Aorta (tissue), 5 donors: ENCODE measurements at places on chromosomes 1 and 21.

DNA sequence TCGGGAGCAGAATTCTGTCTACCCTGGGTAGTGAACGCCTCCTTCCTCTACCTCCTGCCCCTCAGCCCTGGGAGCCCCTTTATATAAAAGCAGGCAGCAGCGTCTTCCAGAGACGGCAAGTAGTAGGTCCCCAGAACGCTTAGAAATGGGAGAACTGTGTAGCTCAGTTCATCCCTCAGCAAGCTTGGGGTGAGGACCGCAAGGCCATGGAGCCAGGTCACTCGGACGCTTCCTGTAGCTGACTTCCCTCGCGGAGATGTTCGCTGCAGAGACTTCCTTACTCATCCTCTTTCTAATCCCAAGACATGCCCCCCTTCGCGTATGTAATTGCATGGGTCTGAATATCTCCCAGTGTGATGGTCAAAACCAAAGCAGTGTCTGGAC lies 141.4 kb upstream of the COA6 start:
- no peak for DNase-seq

DNA sequence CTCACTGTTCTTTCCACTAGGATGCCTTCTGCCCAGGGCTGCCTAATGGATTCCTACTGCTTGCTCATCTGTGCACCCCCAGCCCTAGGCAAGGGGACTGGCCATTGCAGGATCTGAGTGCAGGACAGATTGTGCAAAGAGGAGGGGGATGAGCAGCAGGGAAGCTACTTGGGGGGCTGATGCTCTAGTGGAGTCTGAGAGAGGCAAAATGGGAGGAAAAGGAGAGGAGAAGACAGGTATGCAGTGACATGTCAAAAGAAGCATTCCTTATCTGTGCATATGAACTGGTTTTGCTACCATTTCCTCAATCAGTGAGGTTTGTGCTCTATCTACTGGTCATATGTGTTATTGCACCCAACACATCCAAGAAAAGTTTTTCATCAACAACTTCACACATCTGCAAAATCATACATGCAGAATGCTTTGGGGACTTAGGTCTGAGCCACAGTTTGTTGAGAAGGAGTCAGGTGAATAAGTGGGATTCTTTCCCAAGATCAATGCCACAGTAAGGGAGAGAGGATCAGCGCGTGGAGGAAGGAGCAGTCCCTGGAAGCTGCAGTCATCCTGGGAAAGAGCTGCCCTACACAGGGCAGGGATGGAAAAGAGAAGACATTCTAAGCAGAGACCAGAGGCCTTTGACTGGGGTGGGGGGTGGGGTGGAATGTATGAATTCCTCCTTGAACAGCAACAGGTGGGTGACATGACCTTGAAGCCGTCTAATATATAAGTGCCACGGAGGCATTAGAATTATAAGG lies 14.4 kb downstream of the SLC5A9 start:
- DNase-seq = no peak

GRCh38 chr1:100146958-100147357 lies 14.0 kb downstream of the TRMT13 start:
- DNase-seq = no peak

- DNase-seq = no peak
Measured at GRCh38 chr1:201603613-201604232, 64.8 kb downstream of the NAV1 start.

GRCh38 chr1:3759796-3760195 lies 7.5 kb downstream of the CCDC27 start:
- no peak for DNase-seq

GRCh38 chr1:9766759-9767442 lies 56.9 kb downstream of the CLSTN1 start:
- DNase-seq = peak; percentile 37

GRCh38 chr1:28145728-28146127 lies 30.8 kb downstream of the PTAFR start:
- no peak for DNase-seq

GRCh38 chr21:46153247-46154154 lies 1.9 kb downstream of the FTCD start:
- DNase-seq = peak; percentile 62

DNA sequence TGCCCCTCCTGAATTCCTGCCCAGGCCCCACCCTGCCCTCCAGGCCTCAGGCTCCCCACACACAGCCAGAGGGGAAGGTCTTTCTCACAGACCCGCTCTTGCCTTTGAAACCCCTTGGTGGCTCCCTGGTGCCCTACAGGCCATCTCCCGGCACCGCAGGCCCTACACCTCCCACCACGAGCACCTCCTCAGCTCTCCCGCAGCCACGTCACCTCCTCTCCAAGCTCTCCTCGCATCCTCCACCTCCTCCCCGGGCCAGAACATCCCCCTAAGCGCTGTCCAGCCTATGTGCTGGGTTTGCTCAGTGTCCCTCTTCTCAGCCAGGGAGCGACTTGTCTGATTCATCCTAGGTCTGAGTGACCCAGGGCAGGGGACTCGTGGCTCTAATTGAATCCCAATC lies 66.4 kb downstream of the DMRTB1 start:
- no peak for DNase-seq

- DNase-seq = no peak
Measured at GRCh38 chr21:14451546-14451945, 68.6 kb upstream of the HSPA13 start.

DNA sequence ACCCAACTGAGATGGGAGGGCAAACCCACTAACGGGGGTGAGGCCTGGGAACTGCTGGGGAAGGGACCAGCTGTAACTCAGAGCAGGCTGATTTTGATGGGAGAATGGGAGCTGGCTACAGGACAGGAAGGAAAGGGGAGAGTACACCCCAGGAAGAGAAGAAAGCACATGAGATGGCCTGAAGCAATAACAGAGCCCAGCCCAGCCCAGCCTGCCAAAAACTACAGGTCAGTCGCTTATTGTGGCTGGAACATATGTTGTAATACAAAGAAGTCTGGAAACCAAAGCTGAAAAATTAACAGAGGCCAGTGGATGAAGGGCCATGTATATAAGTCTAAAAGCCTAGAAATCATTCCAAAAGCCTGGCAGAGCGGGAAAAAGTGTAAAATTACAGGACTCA lies 1.6 kb downstream of the ITLN2 start:
- no peak for DNase-seq

DNA sequence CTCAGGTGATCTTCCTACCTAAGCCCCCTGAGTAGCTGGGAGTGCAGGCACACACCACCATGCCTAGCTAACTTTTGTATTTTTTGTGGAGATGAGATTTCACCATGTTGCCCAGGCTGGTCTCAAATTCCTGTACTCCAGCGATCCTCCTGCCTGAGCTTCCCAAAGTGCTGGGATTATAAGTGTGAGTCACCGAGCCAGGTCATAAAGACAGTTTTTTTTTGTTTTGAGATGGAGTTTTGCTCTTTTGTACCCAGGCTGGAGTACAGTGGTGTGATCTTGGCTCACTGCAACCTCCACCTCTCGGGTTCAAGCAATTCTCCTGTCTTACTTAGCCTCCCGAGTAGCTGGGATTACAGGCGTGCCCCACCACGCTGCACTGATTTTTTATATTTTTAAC lies 42.1 kb downstream of the KIF1B start:
- no peak for DNase-seq

DNA sequence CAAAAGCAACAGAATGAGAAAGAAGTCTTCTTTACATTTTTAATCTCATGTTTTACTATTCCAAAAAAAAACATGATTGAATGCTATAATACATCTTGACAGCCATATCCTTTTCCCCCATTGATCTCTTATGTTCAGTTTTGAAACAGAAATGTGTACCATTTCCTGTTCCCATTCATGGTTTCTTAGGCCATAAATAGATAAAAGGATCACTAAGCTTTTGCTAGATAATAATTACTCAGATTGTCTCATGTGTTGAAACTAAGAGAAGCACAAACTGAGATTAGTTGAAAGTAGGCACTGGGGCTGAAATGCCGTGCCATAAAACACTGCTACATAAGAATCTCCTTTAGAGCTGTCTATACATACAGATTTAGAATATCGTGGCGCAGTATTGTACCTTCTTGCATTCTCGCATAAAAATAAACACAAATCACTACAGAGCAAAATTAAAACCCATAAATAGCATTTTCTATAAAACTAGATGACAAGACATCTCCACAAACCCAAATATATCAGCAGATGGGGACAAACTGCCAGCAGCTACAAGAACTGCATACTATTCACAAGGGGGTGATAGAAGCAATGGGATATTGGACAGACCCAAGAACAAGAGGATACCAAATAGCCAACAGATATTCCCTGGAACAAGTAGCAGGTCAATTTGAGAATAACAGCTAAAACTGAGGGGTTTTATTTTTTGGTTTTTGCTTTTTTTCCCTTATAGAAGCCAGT lies 405.3 kb upstream of the PRMT6 start:
- no peak for DNase-seq

DNA sequence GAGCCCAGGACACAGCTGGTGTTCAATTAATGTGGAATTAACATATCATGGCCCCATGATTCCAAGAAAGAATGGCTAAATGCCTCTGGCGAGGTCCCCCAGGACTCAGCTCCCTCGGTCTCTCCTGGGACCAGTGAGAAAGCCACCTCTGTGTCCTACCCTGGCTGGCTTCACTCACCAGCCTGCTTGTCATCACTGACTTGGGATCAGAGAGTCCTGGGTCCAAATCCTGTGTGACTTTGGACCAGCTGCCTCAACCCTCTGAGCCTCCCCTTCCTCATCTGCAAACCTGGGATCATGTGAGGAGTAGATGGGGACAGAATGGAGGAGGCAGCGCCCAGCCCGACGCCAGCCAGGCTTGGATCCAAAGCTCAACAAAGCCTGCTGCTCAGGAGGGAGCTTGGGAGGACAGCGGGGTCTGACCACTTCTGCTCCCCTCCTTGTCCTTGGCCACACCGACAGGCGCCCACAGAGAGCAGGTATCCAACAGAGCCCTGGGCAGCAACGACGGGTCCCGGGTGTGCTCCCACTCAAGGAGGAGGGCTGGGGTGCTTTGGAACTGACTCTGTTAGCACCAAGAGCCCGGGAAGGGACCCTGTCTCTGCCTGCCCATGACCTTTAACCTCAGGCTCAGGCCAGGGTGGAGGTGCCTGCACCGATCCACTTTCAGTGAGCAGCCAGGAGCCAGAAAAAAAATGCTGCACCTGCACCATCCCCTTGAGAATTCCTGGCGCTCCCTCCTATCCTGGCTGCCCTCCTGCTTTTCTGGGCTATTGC lies 3.2 kb downstream of the SH2D5 start:
- no peak for DNase-seq

GRCh38 chr1:53669621-53670191 lies 69.3 kb downstream of the GLIS1 start:
- peak; percentile 48 for DNase-seq

DNA sequence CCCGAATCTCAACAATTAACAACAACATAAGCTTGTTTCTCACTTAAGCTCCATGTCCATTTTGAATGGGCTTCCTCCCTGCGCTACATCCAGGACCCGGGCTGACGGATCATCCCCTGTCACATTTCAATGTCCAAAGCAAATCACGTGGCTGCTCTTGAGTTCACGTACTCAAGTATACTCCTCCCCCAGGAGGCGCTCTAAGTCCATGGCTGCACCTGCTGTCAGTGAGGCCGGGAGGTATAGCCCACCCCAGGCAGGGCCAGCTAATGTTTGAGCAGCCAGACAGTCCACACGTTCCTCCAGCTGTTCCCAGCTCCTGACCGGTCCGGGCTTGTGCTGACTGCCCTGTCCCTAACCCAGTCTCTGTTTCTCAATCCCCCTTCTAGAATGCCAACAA lies 220.8 kb downstream of the SLC35F3 start:
- no peak for DNase-seq

- no peak for DNase-seq
Measured at GRCh38 chr1:198544265-198544664, 3.8 kb upstream of the ATP6V1G3 start.

- no peak for DNase-seq
Measured at GRCh38 chr1:15851210-15852035, 3.9 kb downstream of the SPEN start.

DNA sequence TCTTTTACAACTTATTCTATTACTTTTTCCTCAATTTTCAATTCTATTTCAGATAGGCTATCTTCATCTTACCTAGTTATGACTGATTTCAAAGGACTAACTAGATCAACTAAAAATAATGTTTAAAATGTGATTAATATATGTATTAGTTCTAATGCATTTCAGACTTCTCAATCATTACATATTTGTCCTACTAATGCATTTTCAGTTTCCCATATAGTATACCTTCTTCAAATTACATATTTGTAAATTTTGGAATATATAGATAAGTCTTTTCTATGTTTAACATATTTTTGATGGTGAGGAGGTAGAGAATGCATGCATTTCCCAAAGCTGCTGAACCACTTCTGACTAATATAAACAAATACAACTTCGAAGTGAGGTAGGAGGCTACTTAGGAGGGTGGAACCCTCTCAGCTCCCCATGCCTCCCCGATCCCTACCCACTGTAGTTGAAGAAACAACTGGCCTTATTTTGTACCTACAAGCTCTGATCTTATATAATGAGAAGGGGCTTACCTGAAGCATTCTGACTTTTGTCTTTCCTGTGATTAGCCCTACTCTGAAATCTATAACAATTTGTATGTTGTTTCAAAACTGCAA lies 1.7 kb downstream of the TRMT1L start:
- no peak for DNase-seq
